ENCODE measurements at places on chromosomes 5 and 9. TPM values are rescaled to one million over a fixed set of nuclear protein-coding genes. Genes with fewer than 3 reads are reported as not detected.

Gene HAPLN1
- polyA plus RNA-seq = 0.44 TPM

Gene BRD9
- 25.6 TPM for polyA plus RNA-seq

- no peak overlapping the region for H3K27ac ChIP-seq
- no peaks in the 10 kb centered on the region for H3K36me3 ChIP-seq
- H3K4me1 ChIP-seq = no peaks in the 10 kb centered on the region
Observed at GRCh38 chr9:70954126-70954525, 167.3 kb downstream of the TRPM3 start.

DNA sequence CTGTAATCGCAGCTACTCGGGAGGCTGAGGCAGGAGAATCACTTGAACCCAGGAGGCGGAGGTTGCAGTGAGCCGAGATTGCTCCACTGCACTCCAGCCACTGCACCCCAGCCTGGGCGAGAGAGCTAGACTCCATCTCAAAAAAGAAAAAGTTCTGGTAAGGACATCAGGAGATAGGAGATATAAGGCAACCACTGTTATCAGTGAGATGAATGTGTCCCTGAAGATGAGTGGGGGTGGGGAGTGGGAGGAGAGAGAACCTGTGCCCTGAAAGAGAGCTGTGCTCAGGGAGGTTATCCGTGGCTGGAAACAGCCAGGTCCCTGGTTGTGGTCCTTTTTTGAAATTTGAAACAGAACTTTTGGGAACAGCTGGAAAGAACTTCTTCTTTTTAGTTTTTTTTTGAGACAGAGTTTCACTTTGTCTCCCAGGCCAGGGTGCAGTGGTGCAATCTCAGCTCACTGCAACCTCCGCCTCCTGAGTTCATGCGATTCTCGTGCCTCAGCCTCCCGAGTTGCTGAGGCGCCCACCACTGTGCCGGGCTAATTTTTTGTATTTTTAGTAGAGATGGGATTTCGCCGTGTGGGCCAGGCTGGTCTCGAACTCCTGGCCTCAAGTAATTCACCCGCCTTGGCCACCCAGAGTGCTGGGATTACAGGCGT, 2.6 kb downstream of the PTPA start:
- H3K36me3 ChIP-seq = no peaks in the 10 kb centered on the region
- H3K27me3 ChIP-seq = no peaks in the 10 kb centered on the region
- H3K4me1 ChIP-seq = peaks cover 5% of the 10 kb centered on the region
- no peak overlapping the region for H3K4me3 ChIP-seq
- no peak overlapping the region for H3K27ac ChIP-seq

DNA sequence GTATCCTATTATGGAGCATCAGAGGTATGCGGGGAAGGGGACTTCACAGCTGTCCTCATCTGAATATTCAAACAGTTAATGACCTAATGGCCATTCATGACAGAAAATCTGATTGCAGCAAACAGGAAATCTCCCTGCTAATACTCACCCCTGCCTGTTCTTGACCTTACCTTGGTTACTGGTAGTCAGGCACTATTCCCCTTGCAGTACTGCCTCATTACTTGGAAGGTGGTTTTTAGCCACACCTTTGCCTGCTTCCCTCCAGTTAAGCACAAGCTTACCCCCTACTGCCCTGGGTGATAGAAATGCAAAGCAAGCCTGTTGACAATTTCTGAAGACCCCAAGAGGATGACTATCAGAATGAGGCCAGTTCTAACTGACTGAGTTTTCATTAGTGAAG, 332.4 kb downstream of the NTRK2 start:
- no peak overlapping the region for H3K27ac ChIP-seq
- H3K4me1 ChIP-seq = no peaks in the 10 kb centered on the region
- no peak for DNase-seq
- H3K4me3 ChIP-seq = no peak overlapping the region
- no peaks in the 10 kb centered on the region for H3K36me3 ChIP-seq
- no peaks in the 10 kb centered on the region for H3K27me3 ChIP-seq

- peaks cover 6% of the 10 kb centered on the region for H3K4me1 ChIP-seq
- no peaks in the 10 kb centered on the region for H3K27me3 ChIP-seq
- H3K36me3 ChIP-seq = no peaks in the 10 kb centered on the region
- DNase-seq = no peak
Observed at GRCh38 chr9:134546246-134546731, 95.3 kb upstream of the COL5A1 start.

DNA sequence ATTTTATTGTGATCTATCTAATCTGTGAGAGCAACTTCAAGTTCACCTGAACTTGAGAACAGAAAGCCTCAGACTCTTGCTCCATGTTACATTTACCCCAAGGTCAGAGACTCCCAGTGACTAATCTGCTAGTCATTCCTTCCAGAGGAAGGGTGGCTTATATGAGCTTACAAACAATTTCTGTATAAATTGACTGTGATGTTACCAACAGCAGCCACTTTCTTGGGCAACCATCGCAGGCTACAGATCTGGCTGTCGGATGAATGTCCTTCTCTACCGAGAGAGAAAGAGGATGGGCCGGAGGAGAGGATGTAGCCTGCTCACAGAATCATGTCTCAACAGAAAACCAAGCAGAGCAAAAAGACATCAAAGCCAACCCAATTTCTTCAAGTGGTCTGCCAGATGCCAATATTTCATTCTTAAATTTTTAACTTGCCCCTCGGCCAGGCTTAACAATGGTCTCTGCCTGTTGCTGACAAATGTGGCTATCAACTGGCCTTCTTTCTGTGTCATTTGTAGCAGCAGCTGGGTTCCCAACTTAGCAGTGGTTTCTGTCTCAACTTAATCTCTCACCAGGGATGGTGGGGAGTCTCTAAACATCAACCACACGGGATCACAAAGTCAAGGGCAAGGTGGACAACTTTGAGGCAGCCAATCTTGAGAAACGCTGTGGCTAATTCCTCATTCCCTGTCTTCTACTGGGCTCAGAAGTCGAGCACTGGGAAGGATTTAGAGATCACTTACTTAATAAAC, 81.3 kb downstream of the RAPGEF1 start:
- DNase-seq = no peak
- peaks cover 19% of the 10 kb centered on the region for H3K4me1 ChIP-seq
- H3K4me3 ChIP-seq = no peak overlapping the region
- no peaks in the 10 kb centered on the region for H3K27me3 ChIP-seq

DNA sequence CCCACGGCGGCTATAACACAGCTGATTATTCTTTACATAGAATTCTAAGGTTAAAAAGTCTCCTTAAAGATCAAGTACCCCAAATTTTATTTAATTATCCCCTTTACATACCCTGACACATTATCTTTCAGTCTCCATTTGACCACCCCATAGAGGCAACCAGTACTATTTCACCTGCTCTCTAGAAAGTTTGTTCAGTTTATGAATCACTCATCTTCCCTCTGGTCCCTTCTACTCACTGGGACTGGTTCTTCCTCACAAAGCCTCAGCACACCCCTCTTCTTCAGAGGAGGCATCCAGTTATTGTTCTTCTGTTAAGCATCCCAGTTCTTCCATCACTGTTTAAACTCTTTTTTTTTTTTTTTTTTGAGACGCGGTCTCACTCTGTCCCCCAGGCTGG, 42.8 kb downstream of the PPP1R2B start:
- H3K4me1 ChIP-seq = no peaks in the 10 kb centered on the region
- no peak for DNase-seq
- no peaks in the 10 kb centered on the region for H3K36me3 ChIP-seq
- H3K27me3 ChIP-seq = no peaks in the 10 kb centered on the region
- no peak overlapping the region for H3K4me3 ChIP-seq

DNA sequence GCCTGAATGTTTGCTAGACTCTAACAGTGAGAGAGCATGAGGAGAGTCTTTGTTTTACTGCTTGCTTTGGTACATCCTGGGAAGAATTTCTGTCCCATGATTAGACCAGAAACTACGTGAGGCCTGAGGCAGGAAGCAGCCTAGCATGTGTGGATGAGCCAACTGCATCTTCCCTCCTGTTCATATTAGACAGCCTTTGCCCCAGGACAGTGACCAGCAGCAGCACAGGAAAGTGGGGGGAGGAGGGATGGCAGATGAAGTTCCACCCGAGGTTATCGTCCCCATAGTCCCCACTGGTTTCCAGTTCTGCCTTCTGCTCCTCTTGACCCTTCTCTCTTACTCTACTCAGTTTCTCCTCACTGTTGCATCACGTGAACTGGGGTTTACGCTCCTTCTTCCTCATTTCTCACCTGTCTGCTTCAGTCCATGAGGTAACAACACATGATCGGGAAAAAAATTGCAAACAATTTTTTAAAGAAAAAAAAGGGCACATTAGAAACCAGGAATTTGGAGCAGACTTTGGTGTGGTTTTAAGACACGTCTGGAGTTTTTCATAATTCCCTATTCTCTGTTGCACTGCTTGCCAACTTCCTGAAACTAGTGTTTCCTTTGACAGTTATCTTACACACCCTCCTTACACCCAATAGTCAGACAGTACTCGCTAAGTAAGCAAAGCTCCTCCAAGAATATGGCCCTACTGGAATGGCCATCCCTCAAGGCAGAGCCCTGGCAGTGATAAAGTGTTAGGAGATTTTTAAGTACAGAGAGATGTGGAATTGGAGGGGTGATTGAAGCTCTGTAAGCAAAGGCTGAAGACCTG, 84.1 kb downstream of the SNX18 start:
- no peaks in the 10 kb centered on the region for H3K36me3 ChIP-seq
- no peaks in the 10 kb centered on the region for H3K27me3 ChIP-seq
- H3K4me1 ChIP-seq = no peaks in the 10 kb centered on the region
- no peak overlapping the region for H3K4me3 ChIP-seq

- no peaks in the 10 kb centered on the region for H3K36me3 ChIP-seq
- peaks cover 11% of the 10 kb centered on the region for H3K4me1 ChIP-seq
- no peak overlapping the region for H3K27ac ChIP-seq
- no peaks in the 10 kb centered on the region for H3K27me3 ChIP-seq
- DNase-seq = no peak
Observed at GRCh38 chr9:89940625-89941024, 335.8 kb downstream of the GADD45G start.

DNA sequence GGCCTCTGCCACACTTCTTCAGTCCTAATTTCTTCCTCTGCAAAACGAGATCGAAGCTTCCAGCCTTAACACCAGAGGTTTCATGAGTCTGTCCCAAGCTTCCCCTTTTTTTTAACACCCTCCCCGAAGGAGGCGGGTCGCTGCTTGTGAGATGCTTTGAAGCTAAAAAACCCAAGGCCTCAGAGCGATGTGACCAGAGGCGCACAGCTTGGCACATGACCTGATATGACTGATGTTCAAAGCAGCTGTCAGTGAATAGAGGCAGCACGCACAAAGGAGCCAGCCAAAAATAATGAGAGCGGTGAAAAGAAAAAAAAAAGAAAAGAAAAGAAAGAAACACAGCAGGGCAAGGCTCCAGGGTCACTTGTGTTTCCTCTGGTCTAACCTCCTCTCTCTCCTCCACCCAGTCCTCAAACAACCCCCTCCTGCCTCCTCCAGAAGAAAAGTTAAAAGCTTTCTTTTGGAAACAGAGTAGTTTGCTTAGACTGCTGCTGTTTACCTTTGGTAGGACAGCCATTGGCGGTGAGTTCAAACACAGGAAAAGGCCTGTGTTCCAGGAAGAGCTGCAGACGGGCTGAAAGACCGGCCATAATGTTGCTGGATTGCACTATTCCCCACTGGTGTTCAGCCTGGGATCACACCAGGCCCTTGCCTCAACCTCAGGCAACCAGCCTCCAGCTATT, 10.9 kb upstream of the ZNF366 start:
- no peaks in the 10 kb centered on the region for H3K4me1 ChIP-seq
- H3K27me3 ChIP-seq = no peaks in the 10 kb centered on the region
- H3K4me3 ChIP-seq = no peak overlapping the region
- DNase-seq = no peak
- no peak overlapping the region for H3K27ac ChIP-seq

GRCh38 chr5:73263001-73263710, 90.2 kb downstream of the TMEM174 start:
- peaks cover 4% of the 10 kb centered on the region for H3K4me1 ChIP-seq
- H3K27me3 ChIP-seq = no peaks in the 10 kb centered on the region
- H3K4me3 ChIP-seq = no peak overlapping the region
- H3K27ac ChIP-seq = no peak overlapping the region

Gene TMEM174
- polyA plus RNA-seq = not detected

DNA sequence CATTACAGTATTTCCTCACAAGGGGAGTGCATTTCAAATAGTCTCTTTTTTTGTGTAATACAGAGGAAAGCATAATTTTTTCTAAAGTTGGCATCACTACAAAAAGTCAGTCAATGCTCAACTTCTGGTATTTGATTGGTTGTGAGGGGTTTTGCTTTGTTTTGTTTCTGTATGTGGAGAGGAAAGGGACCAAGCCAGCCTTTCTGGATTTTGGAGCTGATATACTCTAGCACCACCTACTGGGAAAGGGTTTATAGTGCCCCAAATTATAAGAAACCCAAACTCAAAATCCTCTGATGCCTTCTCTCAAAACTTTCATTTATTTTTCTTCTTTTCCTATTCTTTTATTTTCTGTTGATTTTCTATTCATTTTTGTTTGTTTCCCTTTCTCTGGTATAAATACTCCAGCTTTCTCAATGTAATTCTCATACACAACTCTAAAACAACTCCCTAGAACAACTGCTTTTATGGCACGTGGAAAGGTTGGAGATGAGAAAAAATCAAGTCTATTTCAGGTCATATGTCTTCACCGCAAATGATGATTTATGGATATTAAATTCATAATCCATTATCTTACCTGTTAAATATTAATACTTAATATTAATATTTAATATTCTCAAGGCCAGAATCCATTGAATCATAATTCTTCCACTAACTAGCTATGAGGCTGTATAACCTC, 69.5 kb upstream of the ANXA1 start:
- H3K36me3 ChIP-seq = no peaks in the 10 kb centered on the region
- no peak overlapping the region for H3K4me3 ChIP-seq
- no peaks in the 10 kb centered on the region for H3K27me3 ChIP-seq
- DNase-seq = no peak

GRCh38 chr9:18994263-18994916, 38.6 kb downstream of the SAXO1 start:
- no peaks in the 10 kb centered on the region for H3K4me1 ChIP-seq
- H3K4me3 ChIP-seq = no peak overlapping the region
- H3K27ac ChIP-seq = no peak overlapping the region
- DNase-seq = no peak
- H3K27me3 ChIP-seq = no peaks in the 10 kb centered on the region
- no peaks in the 10 kb centered on the region for H3K36me3 ChIP-seq

DNA sequence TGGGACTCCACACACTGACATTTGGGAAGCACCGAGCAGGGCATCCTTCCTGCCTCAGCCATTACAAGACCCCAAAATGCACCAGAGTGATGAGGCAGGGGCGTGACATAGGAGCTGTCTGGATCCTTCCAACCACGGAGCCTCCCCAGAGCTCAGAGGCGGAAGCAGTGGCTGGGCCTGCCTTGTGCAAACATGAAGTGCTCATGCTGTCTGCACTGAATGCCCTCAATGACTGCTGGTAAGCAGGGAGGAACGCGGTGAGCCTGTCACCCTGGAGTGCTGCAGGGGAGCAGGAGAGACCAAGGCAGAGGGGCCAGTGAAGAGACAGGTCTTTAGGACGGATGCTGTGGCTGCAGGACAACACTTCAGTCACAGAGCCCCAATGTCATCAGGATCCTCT, 60.2 kb upstream of the HRH2 start:
- no peak overlapping the region for H3K4me3 ChIP-seq
- H3K36me3 ChIP-seq = no peaks in the 10 kb centered on the region
- no peaks in the 10 kb centered on the region for H3K27me3 ChIP-seq
- H3K27ac ChIP-seq = no peak overlapping the region

- no peak overlapping the region for H3K27ac ChIP-seq
- H3K4me3 ChIP-seq = no peak overlapping the region
- H3K36me3 ChIP-seq = no peaks in the 10 kb centered on the region
- H3K4me1 ChIP-seq = no peaks in the 10 kb centered on the region
- DNase-seq = no peak
Observed at GRCh38 chr5:10577371-10578292, 13.8 kb downstream of the ANKRD33B start.

Gene PCDHGB3
- 1.1 TPM for polyA plus RNA-seq
